ENCODE measurements at places on chromosomes 11 and 22.

DNA sequence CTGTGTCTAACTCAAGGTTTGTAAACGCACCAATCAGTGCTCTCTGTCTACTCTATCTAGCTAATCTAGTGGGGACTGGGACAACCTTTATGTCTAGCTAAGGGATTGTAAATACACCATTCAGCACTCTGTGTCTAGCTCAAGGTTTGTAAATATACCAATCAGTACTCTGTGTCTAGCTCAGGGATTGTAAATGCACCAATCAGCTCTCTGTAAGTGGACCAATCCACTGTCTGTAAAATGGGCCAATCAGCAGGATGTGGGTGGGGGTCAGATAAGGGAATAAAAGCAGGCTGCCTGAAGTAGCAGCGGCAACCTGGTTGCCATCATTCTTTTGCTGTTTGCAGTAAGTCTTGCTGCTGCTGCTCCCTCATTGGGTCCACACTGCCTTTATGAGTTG, 8.4 kb upstream of the CYP2D6 start:
- no peak for DNase-seq

DNA sequence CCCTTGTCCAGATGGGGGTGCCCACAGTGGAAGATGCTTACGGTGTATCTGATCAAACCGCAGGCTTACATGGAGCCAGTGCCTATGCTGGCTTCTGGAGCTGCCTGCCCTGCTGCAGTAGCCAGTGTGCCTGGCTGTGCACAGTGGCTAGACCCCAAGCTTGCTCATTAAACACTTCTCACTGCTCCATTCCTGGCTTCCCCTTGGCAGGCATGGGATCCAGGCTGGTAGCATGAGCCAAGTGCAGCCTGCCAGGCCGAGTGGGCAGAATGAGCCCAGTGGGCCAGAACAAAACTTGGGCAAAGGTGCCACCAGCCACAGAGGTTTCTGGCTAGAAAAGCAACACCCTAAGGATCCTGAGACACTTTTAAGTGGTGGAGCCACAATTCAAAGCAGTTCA, 55.4 kb upstream of the B3GNT6 start:
- no peak for DNase-seq

DNA sequence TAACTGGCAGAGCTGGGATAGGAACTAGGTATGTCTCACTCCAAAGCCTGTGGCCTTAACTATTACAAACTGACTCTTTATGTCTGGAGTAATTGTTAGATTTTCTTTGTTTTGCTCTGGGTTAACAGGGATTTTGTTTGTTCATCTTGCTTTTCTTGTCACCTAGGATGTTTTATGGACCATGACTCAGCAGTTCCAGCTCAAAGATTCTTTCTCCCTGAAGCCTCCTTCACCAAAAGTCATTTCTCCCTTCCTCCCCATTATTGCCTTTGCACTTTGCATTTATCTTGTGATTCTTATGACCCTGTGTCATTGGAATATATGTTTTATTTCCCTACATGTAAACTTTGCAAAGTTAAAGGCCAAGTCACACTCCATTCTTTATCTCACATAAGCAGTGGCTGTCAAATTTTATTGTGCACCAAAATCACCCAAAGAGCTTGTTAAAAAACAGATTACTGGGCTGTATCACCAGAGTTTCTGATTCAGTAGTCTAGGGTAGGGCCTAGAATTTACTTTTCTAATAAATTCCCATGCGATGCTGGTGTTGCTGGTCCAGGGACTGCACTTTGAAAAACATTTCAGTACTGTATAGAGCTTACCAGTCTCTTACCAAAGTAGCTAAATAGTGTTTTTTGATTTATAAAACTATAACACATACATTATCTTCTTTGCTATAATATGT, 327.7 kb downstream of the DLG2 start:
- no peak for DNase-seq

- DNase-seq = no peak
Measured at GRCh38 chr11:91869686-91870085, 354.9 kb upstream of the FAT3 start.

GRCh38 chr22:36731916-36732315, 28.4 kb upstream of the CACNG2 start:
- no peak for DNase-seq

- no peak for DNase-seq
Measured at GRCh38 chr22:31136155-31136554, 4.2 kb downstream of the PLA2G3 start.

DNA sequence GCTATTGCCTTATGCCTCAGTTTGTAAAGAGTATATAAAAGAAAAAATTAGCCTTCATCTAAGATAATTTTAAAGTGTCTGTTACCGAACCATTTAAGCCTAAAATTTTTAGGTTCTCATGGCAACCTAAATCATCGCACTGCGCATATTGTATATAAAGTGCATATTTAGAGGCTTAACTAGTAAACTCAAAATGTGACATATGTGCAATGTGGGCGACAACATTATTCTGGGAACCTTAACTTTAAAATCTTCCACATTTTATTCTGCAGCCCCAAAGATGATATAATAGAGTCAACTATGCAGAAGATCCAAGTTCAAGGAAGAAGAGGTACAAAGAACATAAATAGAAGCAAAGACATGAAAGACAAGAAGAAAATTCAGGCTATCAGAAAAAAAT, 23.0 kb downstream of the CELF1 start:
- no peak for DNase-seq

DNA sequence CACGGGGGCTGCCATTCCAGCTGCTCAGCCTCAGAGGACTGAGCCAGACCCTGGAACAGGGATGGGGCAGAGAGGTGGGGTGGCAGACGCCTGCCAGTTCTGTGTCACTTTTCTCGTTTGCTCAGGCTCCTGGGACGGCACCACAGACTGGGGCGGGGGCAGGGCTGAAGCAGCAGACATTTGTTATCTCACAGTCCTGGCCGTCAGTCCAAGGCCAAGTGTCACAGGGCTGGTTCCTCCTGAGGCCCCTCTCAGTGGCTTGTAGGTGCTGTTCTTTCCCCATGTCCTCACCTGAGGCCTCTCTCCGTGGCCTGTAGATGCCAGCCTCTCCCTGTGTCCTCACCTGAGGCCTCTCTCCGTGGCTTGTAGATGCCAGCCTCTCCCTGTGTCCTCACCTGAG, 24.7 kb downstream of the TPCN2 start:
- no peak for DNase-seq

DNA sequence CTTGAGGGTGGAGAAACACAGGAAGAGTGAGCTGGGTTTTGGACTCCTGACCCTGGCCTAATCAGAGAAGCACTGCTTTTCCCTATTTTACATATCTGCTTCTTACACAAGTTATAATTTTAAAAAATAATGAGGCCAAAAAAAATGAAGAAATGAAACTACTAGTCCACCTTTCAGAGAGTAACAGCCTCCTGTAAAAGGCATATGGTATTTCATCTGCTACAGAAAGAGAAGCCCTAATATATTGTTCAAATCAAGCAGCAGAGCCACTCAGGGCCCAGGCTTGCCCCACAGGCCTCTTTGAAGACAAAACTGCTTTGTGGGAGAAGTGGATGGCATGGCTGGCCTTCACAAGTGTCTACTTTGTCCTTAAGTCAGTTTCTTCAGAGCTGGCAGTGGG, 10.0 kb downstream of the DIXDC1 start:
- DNase-seq = no peak

- DNase-seq = no peak
Measured at GRCh38 chr22:47292546-47293320, 530.3 kb downstream of the TBC1D22A start.

GRCh38 chr11:118592616-118593367, 14.6 kb upstream of the PHLDB1 start:
- DNase-seq = no peak

DNA sequence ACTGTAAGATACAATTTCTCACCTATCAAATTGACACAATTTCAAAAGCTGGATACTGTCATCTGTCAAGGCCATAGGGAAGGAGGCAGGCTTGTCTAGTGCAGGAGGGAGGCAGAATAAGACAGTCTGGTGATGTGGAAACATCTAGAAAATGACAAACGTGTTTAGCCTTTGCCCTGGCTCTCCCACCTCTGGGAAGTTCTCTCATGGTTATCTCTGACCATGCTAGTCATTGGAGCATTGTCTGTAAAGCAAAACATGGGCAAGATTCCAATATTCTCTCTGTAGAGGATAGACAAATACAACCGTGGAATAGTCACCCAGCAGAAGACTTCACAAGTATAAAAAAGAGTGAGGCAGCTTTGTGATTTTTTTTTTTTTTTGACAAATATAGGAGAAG, 9.1 kb upstream of the SERHL2 start:
- no peak for DNase-seq

GRCh38 chr11:2531277-2531986, 86.6 kb downstream of the KCNQ1 start:
- no peak for DNase-seq

DNA sequence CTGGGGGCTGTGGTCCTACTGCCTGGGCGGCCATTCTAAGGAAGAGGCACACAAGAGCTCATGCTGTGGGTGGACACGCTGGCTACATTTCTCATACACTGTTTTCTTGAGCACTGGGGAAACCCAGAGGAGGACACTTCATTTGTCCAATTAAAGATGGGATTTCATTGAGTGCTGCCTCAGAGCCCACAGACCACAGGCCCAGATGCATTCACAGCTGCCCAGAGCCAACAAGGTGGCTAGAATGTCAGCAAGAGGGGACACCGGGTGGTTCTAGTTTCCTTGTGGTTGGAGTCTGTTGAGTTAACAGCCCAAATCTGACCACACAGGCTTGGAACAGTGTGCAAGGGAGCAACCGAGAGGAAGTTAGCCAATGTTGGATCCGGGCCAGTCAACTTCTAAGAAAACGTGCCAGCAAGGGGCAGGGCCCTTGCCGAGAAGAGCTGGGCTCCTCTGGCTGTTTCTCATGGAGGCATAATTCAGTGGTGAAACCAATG, 35.0 kb upstream of the SORL1 start:
- no peak for DNase-seq

DNA sequence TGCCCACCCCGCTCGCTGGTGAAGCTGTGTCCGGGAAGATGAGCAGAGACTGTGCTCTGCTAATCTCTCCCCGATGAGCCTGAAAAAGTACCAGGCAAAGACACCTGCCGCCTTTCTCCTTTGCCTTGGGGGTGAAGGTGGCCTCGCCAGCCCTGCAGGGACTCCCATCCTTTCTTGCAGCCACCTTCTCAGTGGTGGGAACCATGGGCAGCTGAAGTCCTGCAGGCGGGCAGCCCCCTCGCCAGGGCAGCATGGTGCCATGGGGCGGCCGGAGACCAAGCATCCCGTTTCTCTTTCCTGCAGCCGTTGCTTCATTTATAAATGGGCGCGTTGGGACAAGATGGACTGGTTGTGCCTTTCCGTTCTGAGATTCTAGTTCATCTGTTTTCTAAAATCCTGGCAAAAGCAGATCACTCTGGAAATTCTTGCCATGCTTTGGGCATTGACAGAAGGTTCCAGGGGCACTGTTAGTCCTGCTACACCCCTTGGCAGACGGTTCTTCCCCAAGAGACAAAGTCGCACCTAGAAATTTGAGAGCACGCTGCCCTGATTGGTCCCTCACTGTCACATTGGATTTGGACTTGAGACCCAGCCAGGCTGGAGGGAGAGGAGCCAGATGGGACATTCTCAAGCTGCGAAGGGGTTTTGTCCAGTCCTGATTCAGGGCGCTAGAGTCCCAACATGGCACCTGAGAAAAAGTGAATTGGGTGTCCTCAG, 7.5 kb downstream of the CTTN start:
- no peak for DNase-seq

DNA sequence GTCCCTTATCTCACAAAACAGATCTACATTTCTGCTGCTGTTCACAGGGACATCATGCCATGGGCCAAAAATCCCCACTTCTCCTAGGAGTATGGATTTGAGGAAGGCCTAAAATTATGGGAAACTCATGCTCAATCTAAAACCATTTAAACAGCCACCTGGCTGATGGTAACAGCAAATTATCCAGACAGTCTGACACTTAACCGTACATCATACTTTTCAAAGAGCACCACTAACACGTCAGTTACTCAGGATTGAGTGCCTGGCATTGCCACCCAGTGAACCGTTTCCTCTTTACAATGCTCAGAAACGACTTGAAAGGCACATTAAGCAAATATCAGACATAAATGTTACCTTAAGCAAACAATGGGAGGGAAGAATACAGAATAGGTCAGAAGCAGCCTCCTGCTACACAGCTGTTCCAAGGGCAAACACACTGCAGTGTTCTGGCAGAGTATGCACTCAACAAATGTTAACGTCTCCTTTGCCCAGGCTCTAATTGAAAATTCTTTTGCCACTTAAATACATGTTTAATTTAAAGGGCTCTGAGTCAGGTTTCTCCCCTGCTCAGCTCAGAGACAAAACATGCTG, 18.8 kb upstream of the SLC36A4 start:
- no peak for DNase-seq

GRCh38 chr11:5283882-5284281, 14.1 kb upstream of the HBE1 start:
- DNase-seq = no peak

- DNase-seq = no peak
Measured at GRCh38 chr11:28999620-29000019, 891.4 kb downstream of the METTL15 start.

GRCh38 chr11:27968461-27968860, 139.5 kb downstream of the KIF18A start:
- DNase-seq = no peak

- DNase-seq = no peak
Measured at GRCh38 chr22:45885171-45885840, 91.7 kb downstream of the WNT7B start.

DNA sequence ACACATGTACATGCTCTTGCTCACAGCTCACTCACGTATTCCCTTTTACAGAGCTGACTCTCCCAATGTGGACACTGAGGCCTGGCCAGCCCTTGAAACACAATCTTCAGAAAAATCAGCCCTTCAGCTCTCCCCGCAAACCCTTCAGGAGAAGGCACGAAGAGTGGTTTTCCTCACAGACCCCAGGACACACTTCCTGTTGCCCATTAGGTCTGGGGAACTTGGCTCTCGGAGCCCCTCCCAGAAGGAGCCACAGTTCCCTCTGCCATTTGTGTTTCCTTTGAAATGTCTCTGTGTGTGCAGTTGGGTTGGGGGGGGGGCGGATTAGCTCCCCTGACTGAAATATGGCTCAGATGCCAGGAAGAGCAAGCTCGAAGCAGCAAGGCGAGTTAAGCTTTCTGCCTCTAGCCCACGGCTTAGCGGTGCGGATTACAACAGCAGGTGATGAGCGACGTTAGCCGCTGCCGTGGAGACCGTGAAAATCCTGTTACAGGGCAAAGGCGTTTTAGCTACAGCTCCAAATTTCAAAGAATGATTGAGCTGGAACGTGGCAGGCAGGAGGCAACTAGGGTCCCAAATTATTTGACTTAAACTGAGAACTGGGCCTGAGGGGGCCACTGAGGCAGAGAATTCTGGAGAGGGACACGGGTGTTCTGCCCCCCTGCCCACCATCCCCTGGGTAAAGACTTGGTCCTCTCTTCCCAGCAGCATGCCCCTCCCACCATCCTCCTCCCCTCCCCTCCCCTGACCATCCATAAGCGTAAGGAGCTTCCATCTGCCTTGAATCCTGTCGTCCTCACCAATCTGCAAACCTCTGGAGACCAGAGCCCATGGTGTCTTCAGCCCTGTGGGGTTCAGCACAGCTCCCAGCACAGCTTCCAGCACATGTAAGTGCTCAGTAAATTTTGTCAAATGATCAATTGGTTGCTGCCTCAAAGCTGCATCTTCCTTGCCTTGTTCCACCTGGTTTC, 598.6 kb downstream of the BUD13 start:
- DNase-seq = no peak

GRCh38 chr11:35237351-35237750, 98.4 kb downstream of the CD44 start:
- no peak for DNase-seq

Measured in iPS DF 19.7 (cell line).